ENCODE measurements at places on chromosomes 1 and 21.

- no peak for DNase-seq
These were observed 3.1 kb downstream of the NSUN4 start for GRCh38 chr1:46343705-46344104.

GRCh38 chr1:30758785-30759380 is 1.3 kb upstream of the LAPTM5 start:
- DNase-seq, result peak; percentile 31

DNA sequence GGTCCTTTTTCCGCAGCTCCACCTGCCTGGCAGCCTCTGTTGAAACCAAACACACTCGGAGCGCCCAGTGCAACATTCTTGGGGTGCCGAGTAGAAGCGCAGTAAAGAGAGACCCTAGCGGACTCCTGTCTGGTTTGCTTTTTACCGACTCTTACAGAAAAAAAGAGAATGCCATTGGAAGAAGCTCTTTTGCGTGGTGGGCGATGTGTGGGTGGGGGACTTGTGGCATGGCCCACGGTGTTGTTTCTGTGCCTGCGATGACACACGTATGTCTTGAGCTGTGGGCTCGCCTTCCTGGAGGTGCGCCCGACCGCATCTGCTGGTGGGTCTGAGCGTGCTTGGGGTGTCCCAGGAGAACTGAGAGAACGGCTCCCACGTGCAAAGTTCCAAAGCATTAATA is 7.3 kb upstream of the BARHL2 start:
- no peak for DNase-seq

DNA sequence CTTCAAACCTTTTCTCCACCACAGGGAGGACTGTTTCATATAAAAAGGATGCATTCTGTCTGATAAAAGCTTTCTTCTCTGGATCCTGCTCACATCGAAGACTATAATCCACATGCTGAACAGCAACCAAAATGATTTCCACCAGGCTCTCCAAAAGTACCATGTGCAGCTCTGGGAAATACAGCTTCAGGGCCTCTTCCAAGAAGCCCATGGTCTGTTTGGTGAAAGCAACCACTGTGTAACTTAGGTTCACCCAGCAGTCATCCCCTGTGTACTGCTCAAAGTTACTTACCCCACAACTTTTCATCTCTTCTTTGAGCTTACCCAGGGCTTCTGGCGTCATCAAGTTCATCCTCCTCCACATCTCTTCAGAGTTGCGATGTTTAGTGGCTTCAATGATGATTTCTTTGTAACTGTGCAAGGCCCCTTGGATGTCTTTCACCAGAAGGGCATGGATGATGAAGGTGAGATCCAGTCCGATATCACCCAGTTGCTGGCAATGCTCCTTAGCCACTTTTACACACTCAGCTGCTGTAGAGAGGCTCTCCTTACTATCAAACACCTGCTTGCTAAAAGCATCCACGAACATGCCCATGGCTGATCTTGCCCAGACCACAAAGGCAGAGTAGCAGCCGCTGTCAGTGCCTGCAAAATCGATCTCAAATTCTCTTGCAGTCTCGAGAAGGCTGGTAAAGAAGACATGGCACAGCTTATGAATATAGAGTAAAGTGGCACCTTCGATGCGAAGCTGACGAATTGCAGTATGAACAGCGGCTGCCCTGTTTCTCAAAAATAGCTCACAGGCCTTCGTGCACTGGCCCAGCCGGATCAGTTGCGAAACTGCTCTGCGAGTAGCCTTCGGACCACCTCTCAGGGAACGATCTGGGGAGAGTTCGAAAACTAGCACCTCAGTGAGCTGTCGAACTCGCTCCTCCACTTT is 1.7 kb downstream of the EXOC8 start:
- DNase-seq, result no peak

DNA sequence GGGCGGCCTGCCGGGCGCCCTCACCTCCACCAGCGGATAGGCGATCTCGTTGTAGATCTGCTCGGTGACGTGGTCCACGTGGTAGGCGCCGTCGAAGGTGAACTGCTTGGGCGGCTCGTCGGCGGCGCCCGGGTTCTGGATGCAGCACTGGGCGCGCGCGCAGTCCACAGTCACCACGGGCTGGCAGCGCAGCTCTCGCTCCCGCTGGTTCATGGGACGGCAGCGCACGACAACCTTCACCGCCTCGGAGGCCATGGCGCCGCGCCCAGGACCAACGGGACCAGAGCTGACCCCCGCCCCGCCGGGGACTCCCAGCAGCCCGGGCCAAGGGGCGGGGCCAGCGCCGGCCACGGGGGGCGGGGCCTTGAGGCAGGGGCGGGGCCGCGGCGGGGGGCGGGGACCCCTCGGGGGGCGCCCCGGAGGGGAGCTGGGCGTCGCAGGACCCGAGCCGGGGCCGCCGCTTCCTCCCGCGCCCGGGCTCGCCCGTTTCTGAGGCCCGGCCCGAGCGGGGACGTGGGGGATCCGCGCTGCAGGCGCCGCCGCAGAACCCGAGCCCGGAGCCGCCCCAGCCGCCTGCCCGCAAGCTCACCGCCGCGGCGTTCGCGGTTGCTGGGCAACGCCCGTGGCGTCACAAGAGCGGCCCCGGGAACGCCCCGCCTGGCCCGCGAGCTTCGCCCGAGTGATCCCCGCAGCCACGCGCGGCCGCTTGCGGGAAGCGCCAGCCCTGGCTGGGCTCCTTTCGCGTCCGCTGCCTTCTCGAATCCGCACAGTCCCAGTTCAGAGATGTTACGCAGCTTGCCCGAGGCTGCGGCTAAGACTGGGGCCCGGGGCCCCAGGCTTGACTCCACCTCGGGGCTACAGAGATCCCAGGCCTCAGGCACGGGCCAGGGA is at the start of gene KIF17:
KIF17 (minus strand) TSS at position 556 of the 891 bp plus-strand sequence; CDS start at position 255, 301 bp downstream.
- DNase-seq, result peak; percentile 66
